ENCODE measurements at places on chromosomes 11 and 22. TPM values are rescaled to one million over a fixed set of nuclear protein-coding genes. Genes with fewer than 3 reads are reported as not detected.

RASD2 gene
- not detected for total RNA-seq

GLB1L3 gene
- total RNA-seq, result not detected

UBQLNL gene
- 0.13 TPM for total RNA-seq

ZC3H12C gene
- 20.3 TPM for total RNA-seq

AQP11 gene
- 0.65 TPM for total RNA-seq

OR8H2 gene
- not detected for total RNA-seq

NOX4 gene
- 10.5 TPM for total RNA-seq

JAML gene
- total RNA-seq, result not detected

TCN2 gene
- 35.7 TPM for total RNA-seq

TALDO1 gene
- 172 TPM for total RNA-seq

Data from epithelial cell of alveolus of lung (primary cell).